ENCODE measurements at places on chromosomes 6 and 20.

DNA sequence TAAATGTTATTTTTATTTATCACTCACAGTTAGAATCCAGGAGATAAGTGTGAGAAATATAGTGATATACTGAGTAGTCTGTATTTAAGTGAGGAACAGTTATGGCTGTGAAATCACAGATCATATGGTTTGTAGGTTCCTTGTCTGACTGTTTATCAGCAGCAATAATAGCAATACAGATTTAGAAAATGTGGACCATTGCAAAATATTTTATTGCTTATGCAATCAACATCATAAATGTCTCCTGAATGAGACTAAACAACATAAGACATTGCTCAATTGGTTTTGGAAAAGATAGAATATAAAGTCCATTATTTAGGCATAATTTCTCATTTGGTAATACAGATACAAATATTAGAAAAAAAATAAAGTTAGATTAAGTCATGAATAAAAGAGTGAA is 43.7 kb downstream of the CCDC170 start:
- no peak for DNase-seq

DNA sequence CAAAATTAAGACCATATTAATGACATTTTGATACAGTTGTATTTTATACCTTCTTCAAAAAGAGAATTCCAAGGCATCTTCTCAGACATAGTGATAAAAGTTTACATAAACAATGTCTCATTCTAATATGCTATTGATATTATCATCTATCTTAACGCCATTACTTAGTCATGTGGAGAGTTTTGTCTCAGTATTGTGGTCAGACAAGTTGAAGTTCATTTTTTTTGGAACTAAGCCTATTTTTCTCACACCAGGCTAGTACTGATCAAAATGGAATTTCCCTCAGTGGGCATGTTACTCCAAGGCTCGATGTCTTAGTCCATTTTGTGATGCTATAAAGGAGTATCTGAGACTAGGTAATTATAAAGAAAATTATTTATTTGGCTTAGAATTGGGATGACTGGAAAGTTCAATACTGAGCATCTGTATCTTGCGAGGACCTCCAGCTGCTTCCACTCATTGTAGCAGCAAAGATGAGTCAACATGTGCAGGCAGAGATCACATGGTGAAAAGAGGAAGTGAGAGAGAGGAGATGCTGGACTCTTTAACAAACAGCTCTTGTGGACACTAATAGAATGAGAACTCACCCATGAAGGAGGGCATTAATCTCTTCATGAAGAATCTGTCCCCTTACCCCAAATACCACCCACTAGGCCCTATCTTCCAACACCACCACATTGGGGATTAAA is 825.5 kb upstream of the MANEA start:
- no peak for DNase-seq

GRCh38 chr6:20943040-20943627 is 408.9 kb downstream of the CDKAL1 start:
- DNase-seq: no peak

DNA sequence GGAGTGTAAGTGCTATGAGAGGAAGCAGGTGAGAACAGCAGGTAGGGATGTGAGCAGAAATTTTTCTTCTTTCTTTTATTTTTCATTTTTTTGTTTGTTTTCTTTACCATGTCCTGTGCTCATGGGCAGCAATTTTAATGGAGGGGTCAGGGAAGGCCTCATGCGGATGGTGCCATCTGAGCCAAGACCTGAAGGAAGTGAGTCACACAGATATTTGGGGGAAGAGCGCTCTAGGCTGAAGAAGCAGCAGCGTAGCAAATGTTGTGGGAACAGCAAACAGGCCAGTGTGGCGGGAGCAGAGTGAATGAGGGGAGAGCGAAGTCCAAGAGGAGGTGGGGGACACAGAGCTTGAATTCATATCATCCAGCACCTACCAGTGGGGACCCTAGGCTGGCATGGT is 12.7 kb downstream of the SPDEF start:
- no peak for DNase-seq

DNA sequence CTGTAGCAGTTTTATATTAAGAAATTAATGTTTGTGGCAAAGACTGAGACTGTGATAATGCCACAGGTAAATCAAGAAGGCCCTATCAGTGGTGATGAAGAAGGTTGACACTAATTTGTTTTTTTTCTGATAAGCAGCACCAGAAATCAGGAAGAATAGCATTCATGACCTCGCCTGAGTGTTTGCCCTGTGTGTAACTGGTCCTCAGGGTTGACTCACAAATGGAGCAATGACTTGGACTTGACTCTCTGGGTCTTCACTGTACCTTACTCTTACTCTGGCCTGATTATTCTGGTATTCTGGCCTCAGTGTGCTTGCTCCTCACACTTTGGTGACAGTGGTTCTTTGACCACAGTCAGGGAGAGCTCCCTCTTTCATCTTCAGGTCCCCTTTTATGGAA is 243.9 kb downstream of the HAO1 start:
- no peak for DNase-seq

DNA sequence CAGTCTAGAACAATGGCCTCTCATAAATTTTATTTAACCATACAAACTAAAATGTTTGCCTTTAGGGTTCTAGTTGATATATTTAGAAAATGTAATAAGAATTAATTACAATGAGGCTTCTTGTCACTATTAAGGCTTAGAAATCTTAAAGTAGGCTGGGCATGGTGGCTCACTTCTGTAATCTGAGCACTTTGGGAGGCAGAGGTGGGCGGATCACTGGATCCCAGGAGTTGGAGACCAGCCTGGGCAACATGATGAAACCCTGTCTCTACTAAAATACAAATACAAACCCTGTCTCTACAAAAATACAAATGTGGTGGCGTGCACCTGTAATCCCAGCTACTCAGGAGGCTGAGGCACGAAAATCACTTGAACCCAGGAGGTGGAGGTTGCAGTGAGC is 99.0 kb upstream of the ADGRF1 start:
- no peak for DNase-seq

GRCh38 chr6:164640956-164641355 is 668.4 kb downstream of the C6orf118 start:
- DNase-seq: no peak

DNA sequence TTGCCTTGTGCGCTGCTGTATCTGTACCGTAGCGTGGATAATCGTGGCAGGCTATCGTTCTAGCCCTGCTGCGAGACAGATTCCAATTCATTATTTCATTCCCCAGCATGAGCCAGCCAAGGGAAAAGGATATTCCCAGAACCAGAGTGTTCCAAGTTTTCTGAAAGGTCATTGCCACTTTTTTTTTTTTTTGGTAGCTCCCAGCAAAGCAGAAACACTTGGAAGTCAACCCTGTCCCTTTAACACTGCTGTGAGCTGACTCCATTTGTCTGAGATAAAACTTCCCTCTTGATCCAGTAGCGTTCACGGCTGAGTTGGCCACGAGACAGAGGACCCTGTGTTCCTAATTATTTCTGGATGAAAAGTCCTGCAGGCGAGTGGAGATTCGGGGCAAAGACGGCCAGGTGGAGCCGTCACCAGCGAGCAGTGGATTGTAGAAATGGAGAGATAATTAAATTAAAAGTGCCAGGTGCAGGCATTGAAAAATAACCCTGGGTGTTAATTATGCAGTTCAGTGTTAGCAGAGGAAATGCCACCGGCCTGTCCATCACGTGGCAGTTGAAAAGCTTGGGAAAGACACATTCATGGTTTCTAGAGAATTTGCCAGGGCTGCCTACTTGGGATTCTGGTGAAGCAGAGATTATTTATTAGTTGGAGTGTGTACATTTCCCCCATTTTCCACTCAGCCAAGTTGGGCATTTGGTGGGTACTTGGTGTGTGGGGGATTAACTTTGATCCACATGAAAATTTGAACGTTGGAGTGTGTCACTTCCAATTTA is 164.2 kb downstream of the SLC24A3 start:
- DNase-seq: no peak

DNA sequence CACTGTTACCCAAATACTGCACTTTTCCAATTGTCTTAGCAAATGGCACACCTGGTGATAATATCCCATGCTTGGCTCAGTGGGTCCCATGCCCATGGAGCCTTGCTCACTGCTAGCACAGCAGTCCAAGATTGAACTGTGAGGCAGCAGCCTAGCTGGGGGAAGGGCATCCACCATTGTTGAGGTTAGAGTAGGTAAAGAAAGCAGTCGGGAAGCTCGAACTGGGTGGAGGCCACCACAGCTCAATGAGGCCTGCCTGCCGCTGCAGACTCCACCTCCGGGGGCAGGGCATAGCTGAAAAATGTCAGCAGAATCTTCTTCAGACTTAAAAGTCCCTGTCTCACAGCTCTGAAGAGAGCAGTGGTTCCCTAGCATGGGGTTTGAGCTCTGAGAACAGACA is 9.2 kb upstream of the CST2 start:
- no peak for DNase-seq

DNA sequence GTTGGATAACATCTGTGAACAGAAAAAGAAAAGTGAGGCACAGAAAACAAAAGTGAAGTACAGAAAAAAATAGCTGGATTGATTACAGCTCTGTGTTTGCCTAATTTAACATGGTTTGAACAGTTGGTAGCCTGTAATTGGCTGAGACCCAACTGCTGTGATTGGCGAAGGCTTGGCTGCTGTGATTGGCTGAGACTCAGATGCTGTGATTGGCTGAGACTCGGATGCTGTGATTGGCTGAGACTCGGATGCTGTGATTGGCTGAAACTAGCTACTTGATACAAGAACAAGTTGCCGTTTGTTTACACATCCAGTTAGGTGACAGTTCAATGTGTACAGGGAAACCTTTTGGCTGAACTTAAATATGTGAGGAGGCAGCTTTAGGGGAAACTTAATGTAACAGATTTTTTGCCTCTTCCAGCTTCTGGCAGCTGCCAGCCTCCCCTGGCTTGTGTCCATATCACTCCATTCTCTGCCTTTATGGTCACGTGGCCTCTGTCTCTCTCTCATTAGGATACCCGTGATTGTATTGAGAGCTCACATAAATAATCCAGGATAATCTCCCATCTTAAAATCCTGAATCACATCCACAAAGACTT is 223.4 kb upstream of the FOXA2 start:
- no peak for DNase-seq

DNA sequence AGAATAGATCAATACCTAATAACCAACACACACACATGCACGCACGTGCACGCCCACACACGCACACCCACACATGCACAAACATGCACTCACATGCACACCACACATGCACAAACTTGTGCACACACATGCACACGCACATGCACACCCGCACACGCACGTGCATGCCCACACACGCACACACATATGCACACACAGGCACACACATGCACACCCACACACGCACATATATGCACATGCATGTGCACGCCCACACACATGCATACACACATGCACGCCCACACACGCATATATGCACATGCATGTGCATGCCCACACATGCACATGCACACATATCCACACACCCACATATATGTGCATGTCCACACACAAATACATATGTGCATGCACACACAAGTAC is 26.2 kb upstream of the CHRNA4 start:
- no peak for DNase-seq

GRCh38 chr6:33641144-33641543 is 20.0 kb downstream of the ITPR3 start:
- DNase-seq: no peak

- no peak for DNase-seq
Measured at GRCh38 chr20:52425253-52425652, 233.7 kb upstream of the ZFP64 start.

DNA sequence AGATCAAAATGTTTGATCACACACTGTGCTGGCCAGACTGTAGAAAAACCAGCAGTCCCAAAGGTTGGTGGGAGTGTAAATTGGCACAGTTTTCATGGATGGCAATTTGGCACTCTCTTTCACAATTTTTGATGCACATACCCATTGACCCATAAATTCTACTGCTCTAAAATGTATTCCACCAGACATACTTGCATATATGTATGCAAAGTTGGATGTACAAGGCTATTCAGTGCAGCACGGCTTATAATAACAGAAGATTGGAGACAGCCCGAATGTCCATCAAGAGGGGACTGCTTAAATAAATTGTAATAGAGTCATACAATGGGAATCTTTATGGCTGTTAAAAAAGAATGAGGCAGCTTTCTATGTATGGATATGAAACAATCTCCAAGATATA is 101.7 kb upstream of the TOP1 start:
- no peak for DNase-seq

DNA sequence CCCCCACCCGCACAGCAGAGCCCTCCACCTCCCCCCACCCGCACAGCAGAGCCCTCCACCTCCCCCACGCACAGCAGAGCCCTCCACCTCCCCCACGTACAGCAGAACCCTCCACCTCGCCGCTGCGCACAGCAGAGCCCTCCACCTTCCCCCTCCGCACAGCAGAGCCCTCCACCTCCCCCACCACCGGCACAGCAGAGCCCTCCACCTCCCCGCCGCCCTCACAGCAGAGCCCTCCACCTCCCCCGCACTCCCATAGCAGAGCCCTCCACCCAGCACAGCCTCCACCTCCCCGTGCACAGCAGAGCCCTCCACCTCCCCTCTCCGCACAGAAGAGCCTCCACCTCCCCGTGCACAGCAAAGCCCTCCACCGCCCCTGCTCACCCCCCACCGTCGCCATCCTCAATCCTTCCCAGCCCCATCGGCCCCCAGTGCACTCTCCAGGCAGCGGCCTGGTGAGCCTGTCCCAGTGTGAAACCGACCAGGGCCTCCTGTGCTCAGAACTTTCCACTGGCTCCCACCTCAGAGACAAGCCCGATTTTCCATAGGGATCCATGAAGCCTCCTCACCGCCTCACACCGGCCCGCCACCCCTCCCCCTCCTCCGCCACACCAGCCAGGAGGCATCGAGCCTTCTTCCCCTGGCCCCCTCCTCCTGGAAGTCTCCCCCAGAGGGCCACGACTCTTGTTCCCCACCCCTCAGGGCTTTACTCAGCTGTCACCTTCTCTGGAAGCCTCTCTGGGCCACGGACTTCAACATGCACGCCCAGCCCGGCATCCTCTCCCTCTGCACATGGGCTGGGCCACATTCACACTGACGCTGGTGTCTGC is 347.1 kb downstream of the ZFAND3 start:
- no peak for DNase-seq

- DNase-seq: no peak
Measured at GRCh38 chr20:20214757-20215275, 153.1 kb upstream of the INSM1 start.

- DNase-seq: no peak
Measured at GRCh38 chr6:42259841-42260395, 42.3 kb upstream of the MRPS10 start.
